ENCODE measurements at places on chromosomes 5 and 9. TPM values are rescaled to one million over a fixed set of nuclear protein-coding genes. Genes with fewer than 3 reads are reported as not detected.

DNA sequence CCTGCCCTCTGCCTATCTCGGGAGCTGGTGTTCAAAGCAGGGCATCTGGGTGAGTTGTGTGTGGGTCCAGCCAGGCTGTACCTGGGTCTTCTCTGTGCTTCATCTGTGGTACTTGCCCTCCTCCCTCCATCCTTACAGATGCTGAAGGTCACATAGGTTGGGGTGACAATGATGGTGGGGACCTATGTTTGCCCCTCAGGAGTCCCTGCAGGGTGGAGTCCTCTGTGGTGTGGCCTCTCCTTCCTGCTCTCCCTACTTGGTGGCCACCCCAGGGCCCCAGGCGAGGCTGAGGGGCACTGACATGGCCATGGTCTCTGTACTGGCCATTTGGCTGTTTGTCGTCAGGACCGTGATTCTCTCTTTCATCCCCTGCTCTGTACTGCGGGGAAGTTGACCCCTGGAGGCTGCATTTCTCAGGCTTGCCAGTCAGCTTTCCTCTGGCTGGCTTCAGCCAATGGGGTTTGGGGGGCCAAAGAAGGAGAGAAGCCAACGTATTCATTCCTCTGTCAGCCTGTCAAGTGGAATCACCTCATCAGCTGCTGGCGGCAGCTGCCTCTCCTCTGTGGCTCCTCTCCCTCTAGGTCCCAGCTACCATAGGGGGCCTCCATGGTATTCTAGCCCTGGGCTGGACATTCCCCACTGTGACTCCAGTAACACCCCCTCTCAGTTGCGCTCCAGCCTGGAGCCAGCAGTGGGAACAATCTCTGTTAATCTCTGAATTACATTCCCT, 4.6 kb downstream of the DCANP1 start:
- no peak overlapping the region for H3K4me3 ChIP-seq
- DNase-seq = no peak
- H3K4me1 ChIP-seq = peaks cover 9% of the 10 kb centered on the region
- no peak overlapping the region for H3K27ac ChIP-seq
- no peaks in the 10 kb centered on the region for H3K36me3 ChIP-seq
- no peaks in the 10 kb centered on the region for H3K27me3 ChIP-seq

DNA sequence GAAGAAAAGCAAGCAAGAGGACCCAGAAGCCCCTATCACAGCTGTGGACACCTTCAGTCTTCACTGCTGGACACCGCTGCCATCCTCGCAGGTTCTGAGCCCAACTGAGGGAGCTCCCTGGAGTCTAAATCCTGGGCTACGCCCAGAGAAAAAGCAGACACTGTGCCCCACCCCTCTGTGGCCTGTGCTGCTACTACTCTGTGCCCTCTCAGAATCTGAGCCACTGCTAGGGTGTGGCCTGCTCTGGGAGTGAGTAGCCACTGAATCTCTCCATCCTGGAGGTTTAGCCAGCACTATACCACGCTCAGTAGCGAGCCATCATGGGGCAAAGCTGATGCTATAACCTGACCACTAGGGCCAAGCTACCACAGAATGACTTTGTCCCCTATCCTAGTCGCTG, 338.2 kb downstream of the NPR3 start:
- H3K27ac ChIP-seq = no peak overlapping the region
- H3K4me3 ChIP-seq = no peak overlapping the region
- H3K4me1 ChIP-seq = no peaks in the 10 kb centered on the region
- DNase-seq = no peak
- no peaks in the 10 kb centered on the region for H3K27me3 ChIP-seq

- H3K4me3 ChIP-seq = no peak overlapping the region
- no peaks in the 10 kb centered on the region for H3K27me3 ChIP-seq
- H3K36me3 ChIP-seq = no peaks in the 10 kb centered on the region
- no peaks in the 10 kb centered on the region for H3K4me1 ChIP-seq
- H3K27ac ChIP-seq = peak overlapping the region; percentile 61
These were observed 561.4 kb downstream of the BNC2 start for GRCh38 chr9:16309082-16309468.

Gene IL4
- not detected for total RNA-seq

GRCh38 chr5:9370256-9370655, 175.6 kb downstream of the SEMA5A start:
- H3K4me3 ChIP-seq = no peak overlapping the region
- H3K36me3 ChIP-seq = no peaks in the 10 kb centered on the region
- H3K27me3 ChIP-seq = no peaks in the 10 kb centered on the region
- DNase-seq = no peak
- no peaks in the 10 kb centered on the region for H3K4me1 ChIP-seq
- no peak overlapping the region for H3K27ac ChIP-seq

Data from stomach (tissue), 19 donors.